CD4-positive, alpha-beta T cell treated with Interleukin-6 at 100 ng/mL for 8 hours (primary cell): ENCODE measurements at places on chromosomes 6 and 20.

DNA sequence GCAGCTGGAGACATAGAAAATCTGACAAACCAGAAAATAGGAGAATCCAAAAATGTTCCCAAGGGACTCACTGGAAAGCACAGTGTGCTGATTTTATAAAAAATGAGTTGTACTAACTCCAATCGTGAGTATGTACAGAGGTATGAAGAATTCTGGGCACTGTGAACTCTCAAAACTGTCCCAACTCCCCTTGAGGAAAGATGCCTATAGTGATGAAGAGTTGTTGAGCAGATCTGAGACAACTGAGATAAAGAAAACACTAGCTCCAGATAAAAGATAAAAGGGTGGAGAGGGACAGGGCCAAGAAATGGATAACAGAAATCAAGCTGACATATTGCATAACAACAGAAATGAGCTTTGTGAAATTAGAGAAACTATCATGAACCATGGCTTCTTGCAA, 481.4 kb downstream of the MAFB start:
- no peak for DNase-seq

GRCh38 chr6:100103194-100103593, 109.2 kb upstream of the MCHR2 start:
- DNase-seq = no peak

DNA sequence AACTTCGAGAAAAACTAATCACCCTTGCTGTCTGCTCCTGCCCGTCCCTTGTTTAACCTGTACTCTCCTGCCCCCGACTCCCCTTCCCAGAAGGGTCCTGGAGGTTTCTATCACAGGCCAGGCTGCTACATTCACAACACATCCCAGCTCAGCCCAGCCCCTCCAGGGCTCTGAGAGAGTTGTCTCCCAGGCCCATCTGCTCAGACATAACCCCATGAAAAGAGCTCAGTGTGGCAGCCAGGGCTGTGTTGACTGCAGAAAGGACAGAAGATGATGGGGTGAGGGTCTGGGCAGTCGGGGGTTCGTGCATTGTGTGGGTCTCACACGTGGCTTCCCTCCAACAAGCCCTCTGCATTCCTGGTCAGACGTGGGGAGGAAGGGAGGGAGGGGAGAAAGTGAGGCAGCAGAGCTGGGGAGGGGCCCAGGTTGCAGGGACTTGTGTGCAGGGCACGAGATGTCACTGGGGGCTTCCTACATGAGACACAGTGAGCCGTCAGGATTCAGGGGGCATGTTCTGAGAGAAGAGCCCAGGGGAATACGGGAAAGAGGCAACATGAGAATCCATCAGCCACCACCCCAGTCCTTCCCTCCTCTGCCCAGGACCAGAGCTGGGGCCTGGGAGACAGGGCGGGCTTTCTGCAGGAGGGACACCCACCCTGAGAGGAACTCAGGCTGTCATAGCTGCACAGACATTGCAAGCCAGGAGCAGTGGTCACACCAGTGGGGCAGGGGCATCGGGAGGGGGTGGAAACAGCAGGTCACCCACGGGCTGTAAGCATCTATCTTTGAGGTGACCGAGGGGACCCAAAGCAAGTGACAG, 372.9 kb downstream of the PREX1 start:
- DNase-seq = no peak

- DNase-seq = no peak
Measured at GRCh38 chr6:135517527-135517926, 20.0 kb upstream of the AHI1 start.

GRCh38 chr6:91167846-91168245, 581.0 kb upstream of the MAP3K7 start:
- no peak for DNase-seq

- DNase-seq = no peak
Measured at GRCh38 chr20:58577139-58577806, 62.1 kb upstream of the APCDD1L start.

GRCh38 chr6:5172041-5172653, 87.0 kb downstream of the PPP1R3G start:
- DNase-seq = no peak

GRCh38 chr20:45229264-45230056, 8.3 kb downstream of the SEMG2 start:
- DNase-seq = no peak

DNA sequence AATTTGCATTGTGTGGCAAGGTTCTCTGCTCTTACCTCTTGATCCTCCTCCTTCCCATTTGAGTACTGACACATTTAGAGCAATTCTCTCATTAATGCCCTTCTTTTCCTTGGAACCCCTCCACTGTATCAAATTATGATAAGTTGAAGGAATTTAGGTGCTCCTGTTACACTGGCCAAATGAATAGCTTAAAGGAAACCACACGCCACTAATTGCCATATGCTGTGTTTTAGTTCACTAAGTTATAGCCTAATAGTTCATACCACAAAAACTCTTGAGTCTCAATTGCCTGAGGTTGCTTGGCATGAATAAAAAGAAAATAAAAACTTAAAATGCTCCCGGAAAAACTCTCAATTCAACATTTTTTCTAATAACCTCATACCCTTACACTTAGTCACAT, 1239.3 kb downstream of the EPHA7 start:
- no peak for DNase-seq

DNA sequence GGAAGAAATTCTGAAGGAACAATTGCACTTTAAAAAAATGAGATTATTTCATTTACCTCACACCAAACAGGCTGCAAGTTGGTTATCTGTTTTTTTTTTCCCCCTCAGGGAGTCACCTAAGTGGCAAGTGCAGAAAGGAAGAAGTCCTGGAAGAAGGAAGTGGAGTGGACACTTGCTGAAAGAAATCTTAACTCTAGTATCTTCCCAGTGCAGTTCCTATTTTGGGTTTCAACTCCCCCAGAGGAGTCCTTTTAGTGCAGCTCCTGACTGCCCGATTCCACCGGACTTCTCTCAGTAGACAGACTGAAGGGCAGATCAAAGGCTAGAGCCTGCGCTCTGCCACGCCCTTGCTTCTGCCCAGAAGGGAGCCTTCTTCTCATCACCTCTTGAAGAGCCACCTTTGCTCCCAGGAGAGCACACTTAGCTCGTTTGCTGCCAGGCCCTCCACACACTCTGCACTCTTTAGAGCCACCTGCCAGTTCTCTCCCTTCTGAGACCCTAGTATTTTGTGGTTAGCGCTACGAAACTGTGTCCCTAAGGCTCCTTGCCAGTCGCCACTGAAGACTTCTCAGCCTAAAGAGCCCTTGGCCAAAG, 4.9 kb downstream of the MTCL3 start:
- no peak for DNase-seq

GRCh38 chr20:24739746-24740145, 209.3 kb upstream of the CST7 start:
- DNase-seq = no peak

GRCh38 chr20:57647006-57647932, 27.0 kb upstream of the ZBP1 start:
- no peak for DNase-seq

DNA sequence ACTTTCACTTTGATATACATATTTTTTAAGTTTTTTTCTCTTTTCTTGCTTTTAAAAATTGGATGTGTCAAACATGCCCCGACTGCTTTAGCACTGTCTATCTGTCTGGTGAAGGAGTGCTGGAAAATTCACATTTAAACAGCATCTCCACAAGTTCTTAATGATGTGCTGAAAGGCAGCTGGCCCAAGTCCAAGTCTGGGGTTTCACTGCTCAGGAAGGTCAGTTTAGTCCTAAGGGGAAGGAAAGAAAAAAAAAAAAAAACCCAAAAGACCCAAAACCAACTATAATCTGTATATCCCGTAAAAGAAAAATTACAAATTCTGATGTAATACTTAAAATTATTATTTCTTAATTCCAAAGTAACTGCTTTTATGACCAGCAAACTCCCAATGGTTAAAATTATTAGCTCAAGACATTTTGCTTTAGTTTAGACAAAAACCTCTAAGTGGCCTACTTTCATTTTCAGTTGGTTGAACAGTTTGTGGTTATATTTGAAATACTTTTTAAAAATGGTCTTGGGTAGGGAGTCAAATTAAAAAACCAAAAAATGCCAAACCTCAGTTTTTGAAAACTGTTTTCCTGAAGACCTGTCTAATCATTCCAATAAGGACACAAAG, 79.5 kb upstream of the PREP start:
- DNase-seq = no peak

- peak; percentile 43 for DNase-seq
Measured at GRCh38 chr20:51385646-51386530, 156.6 kb downstream of the NFATC2 start.

GRCh38 chr20:5608442-5609161, 141.6 kb upstream of the SHLD1 start:
- peak; percentile 3 for DNase-seq

DNA sequence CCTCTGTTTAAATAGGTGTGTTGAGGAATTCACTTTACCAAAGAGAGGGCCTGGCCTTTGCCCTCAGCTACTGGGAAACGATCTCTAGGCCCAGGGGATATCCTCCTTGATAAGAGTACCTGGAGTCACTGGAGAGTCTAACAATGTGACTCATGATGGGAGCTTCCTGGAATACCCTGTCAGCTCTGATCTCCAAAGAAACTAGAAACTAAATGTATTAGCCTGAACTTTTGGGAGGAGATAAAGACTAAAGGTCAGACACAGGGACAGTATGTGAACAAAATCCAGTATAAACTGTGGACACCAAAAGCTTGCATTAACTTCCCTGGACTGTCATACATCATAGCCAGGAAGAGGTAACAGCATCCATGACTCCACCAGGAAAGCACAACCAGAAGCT, 148.5 kb downstream of the RNGTT start:
- no peak for DNase-seq

- DNase-seq = peak; percentile 54
Measured at GRCh38 chr20:34874094-34874654, 1.5 kb upstream of the GGT7 start.

DNA sequence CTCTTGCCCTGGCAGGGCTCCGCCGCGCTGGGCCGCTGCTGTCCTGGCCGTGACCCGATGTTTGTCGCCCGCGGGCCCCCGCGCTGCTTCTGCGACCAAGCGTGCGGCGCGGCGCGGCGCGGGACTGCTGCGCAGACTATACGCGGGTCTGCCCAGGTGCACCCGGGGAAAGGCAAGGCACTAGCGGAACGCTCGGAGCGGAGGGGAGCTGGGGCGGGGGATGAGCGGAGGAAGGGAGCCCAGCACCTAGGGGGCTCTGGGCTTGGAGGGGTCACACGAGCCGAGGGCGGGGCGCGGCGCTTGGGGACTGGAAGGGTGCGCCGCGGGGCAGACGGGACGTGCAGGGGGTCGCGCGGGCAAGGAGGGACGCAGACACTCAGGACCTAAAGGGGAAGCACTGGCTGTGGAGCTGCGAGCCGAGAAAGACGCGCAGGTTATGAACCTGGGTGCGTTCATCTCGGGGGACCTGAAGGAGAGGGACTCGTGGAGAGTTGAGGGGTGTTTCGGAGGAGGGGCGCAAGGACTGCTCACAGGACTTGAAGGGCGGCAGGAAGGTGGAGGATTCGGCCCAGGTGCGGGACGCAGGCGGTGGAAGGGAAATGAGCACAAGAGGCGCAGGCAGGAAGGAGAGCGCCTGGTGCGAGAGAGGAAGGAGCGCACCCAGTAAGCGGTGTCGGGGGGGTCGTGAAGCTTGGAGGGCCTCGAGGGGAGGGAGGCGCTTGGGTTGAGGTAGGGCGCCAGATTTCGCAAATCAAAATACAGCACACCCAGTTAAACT, 40.8 kb upstream of the ZNFX1 start:
- DNase-seq = peak; percentile 27

GRCh38 chr6:1233924-1234323, 78.0 kb upstream of the FOXQ1 start:
- no peak for DNase-seq

DNA sequence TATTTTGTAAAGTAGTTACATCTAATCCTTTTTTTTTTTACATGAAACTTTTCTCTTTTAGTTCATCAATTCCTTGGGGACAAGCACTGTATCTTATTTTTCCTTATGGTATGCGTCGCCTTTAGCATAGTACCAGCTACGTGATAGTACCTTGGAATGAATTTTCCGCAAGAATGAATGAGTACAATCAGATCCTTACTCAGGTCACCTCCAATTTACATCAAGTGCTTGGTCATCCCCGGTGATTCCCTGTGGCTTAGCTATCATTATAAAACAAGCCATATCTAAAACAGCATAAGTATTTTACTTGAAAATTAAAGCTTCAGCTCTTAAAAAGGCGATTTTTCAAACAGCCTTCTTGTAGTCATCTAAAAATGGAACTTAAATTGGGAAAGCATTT, 680.4 kb upstream of the MAP3K7 start:
- DNase-seq = no peak

GRCh38 chr6:35213824-35214756, at the start of gene SCUBE3:
Gene SCUBE3 (plus strand): TSS chr6:35213956. CDS start chr6:35214419, 463 bp downstream.
- no peak for DNase-seq

GRCh38 chr20:63059684-63060056, 52.9 kb upstream of the BHLHE23 start:
- no peak for DNase-seq

GRCh38 chr6:7391151-7391550, 1.5 kb downstream of the RIOK1 start:
- no peak for DNase-seq

GRCh38 chr6:125867483-125867942, 76.8 kb downstream of the NCOA7 start:
- DNase-seq = no peak

DNA sequence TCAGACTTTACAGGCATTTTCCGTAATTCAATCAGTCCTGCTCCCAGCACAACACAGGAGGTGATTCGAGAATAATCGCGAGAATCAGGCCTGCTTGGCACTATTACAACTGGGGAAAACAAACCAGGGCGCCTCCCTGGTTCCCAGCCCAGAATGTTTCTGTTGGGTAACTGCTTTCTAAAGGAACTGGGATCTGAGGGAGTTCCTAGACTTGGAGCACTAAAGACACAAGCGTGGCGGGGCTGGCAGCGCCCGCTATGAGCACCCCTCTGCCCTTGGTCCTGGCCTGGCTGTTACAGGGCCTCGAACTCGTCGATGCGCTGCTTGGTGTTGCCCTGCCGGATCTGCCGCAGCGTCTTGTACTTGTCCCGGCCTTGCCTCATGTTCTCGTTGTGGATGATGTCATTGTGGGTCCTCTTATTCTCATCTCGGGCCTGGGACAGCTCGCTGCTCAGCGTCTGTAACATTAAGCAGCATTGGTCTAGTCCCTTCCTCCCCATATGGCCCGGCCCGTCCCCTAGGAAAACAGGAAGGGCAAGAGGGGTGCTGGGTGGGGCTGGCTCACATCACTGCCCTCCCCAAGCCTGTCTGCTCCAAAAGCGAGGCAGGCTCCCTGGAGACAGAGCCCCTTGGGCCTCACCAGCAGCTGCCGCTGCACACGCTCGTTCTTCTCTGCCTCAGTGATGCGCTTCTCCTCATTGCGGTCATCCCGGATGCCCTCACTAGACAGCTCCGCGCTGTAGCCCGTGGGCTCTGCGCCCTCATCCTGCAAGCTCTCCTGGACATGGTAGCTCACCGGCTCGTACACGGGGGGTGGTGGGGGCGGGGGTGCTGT, 52.3 kb downstream of the EZR start:
- DNase-seq = no peak
